ENCODE measurements at places on chromosomes 13 and 19. TPM values are rescaled to one million over a fixed set of nuclear protein-coding genes. Genes with fewer than 3 reads are reported as not detected.

GRCh38 chr19:347946-348861 is 3.6 kb upstream of the MIER2 start:
- no peak for DNase-seq

DNA sequence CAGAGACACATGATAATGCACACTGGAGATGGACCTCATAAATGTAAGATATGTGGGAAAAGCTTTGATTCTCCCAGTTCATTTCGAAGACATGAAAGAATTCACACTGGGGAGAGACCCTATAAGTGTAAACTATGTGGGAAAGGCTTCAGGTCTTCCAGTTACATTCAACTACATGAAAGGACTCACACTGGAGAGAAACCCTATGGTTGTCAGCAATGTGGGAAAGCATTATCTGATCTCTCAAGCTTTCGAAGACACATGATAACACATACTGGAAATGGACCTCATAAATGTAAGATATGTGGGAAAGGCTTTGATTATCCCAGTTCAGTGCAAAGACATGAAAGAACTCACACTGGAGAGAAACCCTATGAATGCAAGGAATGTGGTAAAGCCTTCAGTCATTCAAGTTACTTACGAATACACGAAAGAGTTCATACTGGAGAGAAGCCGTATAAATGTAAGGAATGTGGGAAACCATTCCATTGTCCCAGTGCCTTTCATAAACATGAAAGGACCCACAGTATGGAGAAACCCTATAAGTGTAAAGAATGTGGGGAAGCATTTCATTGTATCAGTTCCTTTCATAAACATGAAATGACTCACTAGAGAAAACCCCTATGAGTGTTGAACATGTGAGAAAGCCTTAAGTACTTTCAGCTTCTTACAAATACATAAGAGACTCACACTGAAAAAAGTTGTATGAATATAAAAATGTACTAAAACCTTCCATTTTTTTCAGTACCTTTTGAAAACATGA is 14.7 kb downstream of the ZNF441 start:
- no peak for DNase-seq

- DNase-seq, result no peak
Measured at GRCh38 chr19:8143041-8143440, 6.4 kb downstream of the FBN3 start.

URAD gene
- 165 TPM for total RNA-seq

GRCh38 chr13:45989607-45990006 is 62.9 kb downstream of the ZC3H13 start:
- no peak for DNase-seq

GRCh38 chr13:112179995-112180394 is 113.0 kb downstream of the SOX1 start:
- no peak for DNase-seq

- peak; percentile 35 for DNase-seq
Measured at GRCh38 chr13:29170436-29171082, 350.4 kb downstream of the MTUS2 start.

DNA sequence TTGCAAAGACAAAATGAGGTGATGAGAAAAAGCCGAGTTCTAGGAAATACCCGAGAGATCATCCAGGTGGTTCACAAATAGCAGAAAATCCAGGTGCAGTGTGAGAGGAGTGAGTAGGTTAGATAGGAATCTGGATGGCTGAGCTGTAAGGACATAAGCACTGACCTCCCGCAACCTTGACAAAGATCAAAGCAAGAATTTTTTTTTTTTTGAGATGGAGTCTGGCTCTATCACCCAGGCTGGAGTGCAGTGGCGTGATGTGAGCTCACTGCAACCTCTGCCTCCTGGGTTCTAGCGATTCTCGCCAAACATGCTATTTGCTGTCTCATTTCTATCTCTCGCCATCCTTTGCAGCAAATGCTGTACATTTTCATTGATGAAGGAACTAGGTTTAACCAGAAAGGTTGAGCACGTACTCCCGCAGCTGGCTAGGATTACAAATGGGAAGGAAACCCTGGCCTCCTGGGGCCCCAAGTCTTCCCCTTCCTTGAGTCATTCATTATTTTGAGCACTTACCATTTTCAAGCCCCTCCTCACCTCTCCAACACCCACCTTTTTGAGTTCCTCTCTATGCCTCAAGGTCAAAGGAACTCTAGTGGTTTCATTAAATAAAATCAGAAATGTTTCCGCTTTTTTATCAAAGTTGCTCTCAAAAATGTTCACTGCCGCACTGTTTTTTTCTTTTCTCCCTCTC is 38.8 kb downstream of the NLRP12 start:
- peak; percentile 5 for DNase-seq
